Motor neuron (in vitro differentiated cells): ENCODE measurements at places on chromosomes 1 and 21.

- no peak for ATAC-seq
Measured at GRCh38 chr1:107196973-107197562, 56.2 kb downstream of the NTNG1 start.

DNA sequence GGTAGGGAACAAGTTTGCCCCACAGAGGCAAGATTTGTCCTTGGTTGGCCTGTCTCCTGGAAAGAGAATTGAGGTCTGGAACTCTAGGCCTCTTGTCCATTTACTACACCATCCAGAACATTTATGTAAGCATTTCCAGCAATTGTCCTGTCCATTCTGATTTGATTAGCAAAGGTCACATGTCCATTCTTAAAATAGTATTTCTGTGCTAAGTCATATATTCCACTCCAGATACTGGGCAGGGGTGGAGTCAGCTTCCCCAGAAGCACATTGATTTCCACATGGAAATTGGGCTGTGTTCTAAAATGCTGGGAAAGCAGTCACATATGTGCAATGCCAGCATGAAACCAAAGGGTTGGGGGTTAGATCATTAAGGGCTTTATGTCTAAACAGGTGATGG is 21.5 kb upstream of the FMN2 start:
- no peak for ATAC-seq

DNA sequence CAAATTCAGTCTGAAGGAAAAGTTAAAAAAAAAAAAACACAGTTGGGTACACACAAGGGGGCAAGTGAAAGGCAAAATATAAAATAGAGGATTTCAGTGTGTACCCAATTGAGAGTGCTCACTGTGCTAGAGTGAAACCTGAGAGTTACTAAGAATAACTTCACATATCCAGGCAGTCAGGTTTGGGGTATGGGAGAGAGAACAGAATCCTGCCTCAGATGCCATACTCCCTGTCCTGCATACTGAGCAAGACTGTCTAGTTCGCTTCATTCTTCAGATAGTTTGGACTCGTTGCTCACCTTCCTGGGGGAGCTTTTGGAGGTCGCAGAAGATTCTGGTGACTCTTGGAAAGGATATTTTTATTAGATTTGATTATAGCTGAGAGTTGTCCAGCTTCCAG is 20.4 kb downstream of the CEP85 start:
- no peak for ATAC-seq

- ATAC-seq, result no peak
Measured at GRCh38 chr1:155698382-155699038, 9.6 kb downstream of the DAP3 start.

DNA sequence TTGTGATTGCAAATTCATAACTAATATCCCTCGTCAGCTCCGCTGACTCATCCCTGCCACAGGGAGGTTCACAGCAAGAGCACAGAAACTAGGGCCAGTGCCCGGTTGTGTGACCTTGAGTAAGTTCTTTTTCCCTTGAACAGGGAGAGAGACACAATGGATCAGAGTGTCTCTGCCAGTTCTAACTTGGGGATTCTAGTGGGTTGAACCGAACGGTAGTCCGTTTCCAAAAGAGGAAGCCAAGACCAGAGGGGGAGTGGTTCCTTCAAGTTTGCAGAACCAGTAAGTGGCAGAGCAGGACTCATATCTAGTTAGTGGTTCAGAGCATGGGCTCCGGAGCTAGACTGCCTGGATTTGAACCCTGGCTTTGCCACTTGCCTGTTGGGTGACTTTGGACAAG is 4.9 kb upstream of the SHISA4 start:
- no peak for ATAC-seq
